GOT3 (cell line): ENCODE measurements at places on chromosomes 4 and X.

GRCh38 chrX:112677167-112677566 is 2.6 kb downstream of the LHFPL1 start:
- no peak for DNase-seq

GRCh38 chr4:159129814-159130550 is 27.1 kb downstream of the RAPGEF2 start:
- no peak for DNase-seq

DNA sequence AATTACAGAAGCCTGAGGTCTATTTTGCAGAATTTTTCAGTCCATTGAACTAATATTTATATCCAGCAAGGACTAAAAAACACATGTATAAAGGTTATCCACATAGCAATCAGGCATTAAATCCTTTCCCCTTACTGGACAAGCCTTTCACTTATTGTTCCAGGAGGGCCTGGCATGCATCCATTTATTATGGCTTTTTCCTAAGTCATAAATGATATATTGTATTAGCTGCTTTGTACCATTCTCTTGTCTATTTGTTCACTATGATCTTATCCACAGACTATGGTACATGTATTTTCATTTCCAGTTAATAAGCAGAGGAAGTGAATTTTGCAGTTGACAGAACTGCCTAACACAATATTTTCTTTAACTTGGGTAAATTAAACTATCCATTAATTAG is 105.4 kb upstream of the ANK2 start:
- DNase-seq = no peak

- DNase-seq = peak; percentile 7
Observed at GRCh38 chr4:145734576-145735346, 54.8 kb downstream of the C4orf51 start.

DNA sequence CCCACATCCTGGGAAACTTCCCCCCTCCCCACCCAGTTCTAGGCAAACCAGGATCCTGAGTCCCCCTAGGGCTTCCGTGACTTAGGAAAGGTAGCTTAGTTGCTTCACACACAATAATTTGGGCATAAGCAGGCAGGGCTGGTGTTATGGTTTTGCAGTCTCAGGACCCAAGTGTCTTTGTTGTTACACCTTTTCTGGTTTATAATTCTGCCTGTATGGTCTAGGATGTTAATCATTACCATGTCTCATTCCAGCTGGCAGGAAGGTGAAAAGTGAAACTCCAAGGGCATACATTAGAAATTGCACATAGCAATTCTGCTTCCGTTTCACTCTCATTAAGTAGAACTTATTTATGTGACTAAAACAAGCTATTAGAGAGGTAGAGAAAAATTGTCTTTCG is 16.8 kb downstream of the UGT8 start:
- DNase-seq = no peak

GRCh38 chr4:126385954-126386353 is 1071.2 kb downstream of the FAT4 start:
- no peak for DNase-seq

DNA sequence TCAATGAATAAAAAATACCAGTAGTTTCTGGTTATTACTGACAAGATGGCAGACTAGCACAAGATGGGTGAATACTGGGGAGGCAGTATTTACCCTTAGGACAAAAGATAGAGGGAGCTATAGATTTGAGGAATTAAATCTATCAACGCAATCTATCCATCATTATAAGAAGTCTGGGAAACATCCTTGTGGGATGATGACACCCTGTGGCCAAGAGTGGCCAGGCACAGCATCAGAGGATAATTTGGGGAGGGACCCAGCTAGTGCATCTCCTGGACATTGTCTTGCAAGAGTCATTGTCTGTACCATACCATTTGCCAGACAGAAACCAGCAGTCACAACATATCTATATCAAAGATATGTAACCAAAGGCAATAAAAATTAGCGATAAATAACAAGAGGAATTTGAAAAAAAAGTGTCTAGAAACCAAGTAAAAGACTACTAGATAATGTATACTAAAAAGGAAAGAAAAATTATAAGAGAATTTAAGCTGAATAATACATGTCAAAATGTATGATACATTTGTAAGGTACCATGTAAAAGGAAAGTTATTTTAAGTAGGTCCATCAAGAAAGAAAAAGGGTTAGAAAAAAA is 22.9 kb downstream of the KCTD8 start:
- DNase-seq = no peak

- DNase-seq = no peak
Observed at GRCh38 chr4:119581190-119581873, 47.3 kb downstream of the PDE5A start.

DNA sequence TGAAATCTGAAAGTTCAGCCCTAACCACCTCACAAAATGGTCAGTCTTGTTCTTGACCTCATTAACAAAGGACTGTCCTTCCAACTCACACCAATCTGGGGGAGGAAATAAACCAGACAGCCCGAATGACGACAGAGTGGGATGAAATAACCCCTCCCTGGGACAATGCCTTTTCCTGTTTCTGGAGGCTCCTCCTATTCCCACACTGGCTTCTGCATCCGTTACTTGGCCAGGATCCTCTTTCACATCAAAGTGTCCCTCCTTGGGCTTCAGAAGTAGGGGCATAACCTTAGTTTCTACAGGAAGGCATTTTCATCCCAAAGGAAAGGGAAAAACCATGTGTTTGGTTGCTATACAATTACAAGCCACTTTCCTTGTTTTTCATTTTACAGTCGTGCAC is 59.8 kb upstream of the RPL34 start:
- DNase-seq = no peak

GRCh38 chrX:111465669-111466068 is 45.8 kb upstream of the SERTM2 start:
- no peak for DNase-seq

GRCh38 chr4:7052923-7053715 is 9.9 kb downstream of the TADA2B start:
- DNase-seq = no peak

DNA sequence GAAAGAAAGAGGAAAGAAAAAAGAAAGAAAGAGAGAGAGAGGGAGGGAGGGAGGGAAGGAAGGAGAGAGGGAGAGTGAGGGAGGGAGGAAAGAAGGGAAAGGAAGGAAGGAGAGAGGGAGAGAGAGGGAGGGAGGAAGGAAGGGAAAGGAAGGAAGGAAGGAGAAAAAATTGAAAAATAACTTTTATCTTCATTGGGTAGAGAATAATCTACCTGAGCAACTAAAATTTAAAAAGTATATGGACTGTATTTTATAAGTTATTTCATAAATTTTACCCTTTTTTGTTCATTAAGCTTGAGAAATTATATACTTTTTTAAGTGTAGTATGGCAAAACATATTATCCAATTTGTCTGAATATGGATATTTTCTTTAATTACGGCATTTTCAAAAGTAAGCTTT is 32.0 kb downstream of the ARSJ start:
- DNase-seq = no peak

DNA sequence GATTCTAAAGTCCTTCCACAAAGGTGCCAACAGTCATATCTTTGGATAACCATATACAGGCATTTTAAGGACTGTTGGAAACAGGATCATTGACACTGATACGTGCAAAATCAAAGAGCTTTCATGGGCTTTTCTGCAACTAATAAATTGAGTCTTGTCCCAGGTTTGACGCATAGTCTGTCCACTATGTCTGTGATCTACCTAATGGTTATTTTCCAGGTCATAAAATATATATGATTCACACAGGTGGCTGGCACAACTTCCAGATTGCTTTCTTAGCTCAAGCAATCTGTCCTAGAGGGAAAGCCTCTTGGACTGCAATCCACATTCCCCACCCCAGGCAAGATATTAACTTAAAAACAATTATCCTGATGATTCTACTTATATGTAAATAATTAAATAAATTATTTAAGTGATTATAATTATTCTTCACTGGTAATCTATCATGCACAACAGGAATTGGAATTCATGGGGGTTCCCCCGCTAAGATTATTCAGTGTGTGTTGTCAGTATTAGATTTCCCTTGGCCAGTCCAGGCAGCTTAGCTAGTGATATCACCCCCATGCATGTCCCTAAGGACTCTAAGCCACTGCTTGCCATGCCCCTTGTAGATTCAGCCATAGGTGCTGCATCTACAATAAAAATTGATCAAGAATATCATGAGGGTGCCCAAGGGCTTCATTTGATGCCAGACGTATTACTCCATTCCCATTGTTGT is 97.8 kb downstream of the TLL1 start:
- DNase-seq = no peak
